ENCODE measurements at places on chromosomes 7 and 10.

DNA sequence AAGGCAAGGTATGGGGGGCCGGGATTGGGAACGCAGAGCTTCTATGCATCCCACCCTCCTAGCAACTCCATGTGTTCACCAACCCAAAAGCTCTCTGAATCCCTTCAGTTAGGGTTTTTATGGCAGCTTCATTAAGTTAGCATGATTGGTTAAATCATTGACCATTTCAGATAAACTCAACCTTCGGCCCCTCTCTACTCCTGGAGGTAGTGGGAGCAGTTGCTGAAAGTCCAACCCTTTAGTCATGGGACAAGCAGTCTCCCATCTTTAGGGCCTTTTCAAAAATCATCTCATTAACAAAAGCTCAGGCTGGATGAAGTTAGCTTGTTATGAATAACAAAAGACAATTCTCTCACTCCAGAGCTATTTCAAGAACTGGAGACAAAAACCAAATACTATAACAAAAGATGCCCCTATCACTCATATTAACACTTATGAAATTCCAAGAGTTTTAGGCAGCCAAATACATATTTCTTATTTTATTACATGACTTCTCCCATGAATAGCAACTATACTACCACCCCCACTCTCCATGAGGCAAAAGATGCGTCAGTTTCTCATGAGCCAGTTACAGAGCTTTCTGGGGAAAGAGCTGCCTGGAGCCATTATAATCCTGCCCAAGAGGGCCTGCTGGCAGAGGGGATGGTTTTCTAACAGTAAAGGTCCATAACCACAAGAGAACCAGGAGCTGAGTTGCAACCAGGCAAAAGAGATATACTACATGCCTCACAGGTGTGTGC lies 44.6 kb downstream of the SLC16A12 start:
- no peak for DNase-seq

DNA sequence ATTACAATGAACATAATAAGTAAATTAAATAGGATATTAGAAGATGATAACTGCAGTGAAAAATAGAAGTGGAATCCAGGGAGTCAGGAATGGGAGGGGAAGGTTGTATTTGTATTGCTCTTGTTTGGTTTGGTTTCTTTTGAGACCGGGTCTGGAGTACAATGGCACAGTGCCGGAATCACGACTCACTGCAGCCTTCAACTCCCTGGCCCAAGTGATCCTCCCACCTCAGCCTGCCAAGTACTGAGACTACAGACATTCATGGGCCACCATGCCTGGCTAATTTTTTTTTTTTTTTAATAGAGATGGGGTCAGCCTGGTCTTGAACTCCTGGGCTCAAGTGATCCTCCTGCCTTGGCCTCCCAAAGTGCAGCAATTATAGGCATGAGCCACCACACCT lies 59.9 kb upstream of the LRRC4 start:
- DNase-seq: no peak

- no peak for DNase-seq
These were observed 161.9 kb downstream of the BMPER start for GRCh38 chr7:34067005-34067778.

GRCh38 chr10:7192061-7192460 lies 218.8 kb downstream of the SFMBT2 start:
- DNase-seq: no peak

DNA sequence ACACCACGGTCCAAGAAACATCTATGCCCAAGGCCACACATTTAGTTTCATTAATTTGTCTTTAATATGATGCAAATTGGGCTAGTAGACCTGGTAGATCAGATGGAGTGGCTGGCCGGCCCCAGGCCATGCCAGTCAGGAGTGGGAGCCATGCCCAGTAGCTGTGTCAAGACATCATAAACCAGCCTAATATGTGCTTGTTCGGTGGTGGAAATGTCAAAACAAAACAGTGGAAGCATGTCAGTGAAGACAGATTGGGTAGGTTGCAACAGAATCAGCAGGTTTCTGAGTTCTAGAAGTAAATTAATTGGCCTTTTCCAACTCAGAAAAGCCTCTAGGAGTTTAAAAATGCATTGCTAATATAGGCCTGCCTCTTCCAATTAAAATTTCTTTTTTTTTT lies 124.7 kb downstream of the NRP1 start:
- DNase-seq: no peak

DNA sequence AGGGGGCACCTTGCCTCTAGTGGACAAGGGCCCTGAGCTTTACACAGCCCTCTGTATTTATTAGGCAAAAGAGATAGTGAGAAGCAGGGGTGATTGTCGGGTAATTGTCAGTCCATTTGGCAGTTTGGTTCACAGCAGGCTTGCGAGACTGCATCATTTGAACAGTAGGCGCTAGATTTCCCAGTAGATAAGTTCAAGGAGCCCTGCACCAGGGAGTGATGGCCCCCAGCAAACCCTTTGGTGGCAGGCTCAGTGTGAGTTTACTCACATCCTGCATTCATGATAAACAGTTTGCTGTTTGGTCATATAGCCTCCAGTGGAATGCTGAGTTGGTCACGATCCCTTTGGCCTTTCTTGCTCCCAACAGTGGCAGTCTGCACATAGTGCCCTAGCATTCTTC lies 59.4 kb downstream of the MARCHF5 start:
- DNase-seq: no peak

DNA sequence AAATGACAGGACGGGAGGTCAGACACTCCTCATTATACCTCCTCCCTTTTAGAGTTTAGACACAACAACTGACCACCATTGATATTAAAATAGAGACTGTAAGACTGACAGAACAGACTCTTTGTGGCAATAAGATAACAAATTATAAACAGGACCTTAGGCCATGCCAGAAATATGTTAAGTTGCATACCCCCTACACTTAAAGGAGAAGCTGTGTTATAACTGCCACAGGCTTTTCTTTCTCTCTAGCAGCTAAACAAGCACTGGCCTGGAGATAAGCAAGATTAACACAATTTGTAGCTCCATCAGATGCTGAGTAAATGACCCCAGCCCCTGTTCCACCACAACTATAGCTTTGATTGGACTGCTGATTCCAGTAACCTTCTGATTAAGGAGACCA lies 10.5 kb upstream of the UNC5B start:
- no peak for DNase-seq

DNA sequence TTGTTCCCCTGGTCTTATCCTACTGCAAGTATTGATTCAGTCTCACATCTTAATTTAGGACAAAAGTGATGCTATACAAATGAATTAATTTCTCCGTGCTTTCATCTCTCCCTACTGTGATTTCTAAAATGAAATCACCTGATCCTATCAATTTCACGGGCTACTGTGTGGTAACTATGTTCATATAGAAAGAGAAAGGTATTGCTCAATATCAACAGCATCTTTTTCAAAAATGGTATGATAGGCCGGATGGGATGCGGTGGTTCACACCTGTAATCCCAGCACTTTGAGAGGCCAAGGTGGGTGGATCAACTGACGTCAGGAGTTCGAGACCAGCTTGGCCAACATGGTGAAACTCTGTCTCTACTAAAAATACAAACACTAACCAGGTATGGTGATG lies 71.2 kb downstream of the PIK3CG start:
- DNase-seq: no peak

DNA sequence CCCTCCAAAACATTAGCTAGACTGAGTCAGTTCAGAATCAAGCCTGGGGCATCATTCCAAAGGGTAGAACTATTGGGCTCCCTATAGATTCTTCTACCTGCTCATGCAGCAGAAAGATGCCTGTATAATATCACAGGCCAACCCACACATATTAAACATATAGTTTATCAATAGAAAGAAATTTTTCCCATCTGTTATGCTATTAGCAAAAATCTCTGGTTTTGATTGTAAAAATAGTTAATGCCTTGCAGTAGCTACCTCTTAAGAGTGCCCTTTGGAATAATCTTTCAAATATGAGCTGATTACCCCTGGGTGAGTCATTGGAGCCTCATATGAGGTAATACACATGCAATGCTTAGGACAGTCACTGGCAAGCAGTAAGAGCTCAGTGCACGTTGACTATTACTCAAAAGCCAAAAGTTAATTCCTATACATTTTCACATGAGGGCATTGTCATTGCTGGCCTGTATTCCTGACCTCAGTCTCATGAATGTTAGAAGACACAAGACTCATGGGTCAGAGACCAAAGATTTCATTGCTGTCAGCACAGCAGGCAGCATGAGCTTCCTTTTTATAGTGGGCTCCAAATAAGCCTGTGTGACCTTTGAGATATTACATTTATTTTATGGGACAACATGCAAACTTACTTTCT lies 180.0 kb downstream of the FGFR2 start:
- no peak for DNase-seq

DNA sequence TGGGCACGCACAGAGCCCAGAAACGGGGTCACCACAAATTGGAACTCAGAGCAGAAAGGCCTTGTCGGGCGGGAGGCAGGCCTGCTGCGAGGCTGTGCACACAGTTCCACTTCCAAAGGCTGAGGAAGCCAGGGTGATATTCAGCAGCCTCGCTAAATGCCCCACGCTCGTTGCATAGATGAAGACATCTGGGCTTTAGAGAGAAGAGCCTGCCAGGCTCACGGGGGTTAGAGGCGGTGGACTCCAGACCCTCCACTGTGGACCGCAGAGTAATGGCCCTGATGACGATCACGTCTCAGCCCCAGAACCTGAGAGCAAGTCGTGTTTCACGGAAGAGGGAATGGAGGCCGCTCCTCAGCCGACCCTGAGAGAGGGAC lies 104.2 kb downstream of the DNAJB6 start:
- no peak for DNase-seq
